ENCODE measurements at places on chromosomes 6 and 20.
A peak's percentile ranks its signal among the peaks of the same experiment; 100 is the strongest.

DNA sequence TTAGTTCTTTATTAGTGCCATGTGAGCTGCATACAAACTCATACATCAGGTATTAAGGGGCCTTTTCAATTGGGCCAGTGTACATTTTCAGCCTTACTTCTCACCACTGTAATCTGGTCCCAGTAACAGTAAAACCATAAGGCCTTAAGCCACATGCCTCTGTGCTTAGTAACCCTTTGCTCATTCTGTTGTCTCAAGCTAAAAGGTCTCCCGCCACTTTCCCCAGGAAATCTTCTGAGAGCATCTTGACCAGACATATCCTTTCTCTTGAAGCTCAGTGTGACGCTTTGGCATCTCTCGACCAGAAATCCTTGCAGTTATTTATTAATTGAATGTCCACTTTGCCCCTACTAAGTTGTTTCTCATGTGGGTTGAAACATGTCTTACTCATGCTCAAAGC, 68.0 kb downstream of the CYP39A1 start:
- DNase-seq = no peak

DNA sequence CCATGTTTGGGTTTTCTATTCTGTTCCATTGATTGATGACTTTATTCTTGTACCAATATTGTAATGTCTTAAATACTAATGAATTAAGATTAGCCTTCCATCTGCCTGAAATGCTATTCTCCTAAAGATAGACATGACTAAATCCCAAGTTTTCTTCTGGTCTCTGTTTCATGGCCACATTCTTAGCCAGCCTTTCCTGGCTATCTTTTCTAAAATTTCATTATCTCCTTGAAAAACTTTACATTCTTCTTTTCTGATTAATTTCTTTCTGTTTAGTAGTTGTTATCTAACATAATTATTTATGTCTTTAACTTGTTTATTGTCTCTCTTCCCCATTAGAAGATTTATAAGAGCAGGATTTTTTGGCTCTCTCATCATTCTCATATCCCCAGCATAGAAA, 4.4 kb upstream of the PRIM2 start:
- DNase-seq = no peak

- peak; percentile 70 for DNase-seq
Measured at GRCh38 chr6:26158076-26158580, 70.9 kb downstream of the HFE start.

DNA sequence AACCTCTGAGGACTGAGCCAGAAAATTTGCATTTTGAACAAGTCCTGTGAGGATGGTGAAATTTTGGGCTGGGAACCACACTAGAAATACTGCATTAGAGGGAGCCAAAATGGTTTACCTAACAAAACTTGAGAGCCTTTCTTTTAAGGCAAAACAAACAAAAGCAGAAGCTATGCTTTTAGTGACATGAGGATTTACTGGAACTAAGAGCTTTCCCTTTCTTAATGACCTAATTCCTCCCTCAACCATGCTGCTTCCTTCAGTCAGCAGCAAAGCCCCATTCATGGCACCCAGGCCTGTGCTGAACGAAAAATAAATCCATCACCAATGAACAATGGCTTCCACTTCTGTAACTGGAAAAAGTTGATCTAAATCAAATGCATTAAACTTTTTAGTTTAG, 974.3 kb downstream of the HACE1 start:
- no peak for DNase-seq

GRCh38 chr6:109925075-109925474, 53.0 kb upstream of the GPR6 start:
- no peak for DNase-seq

- no peak for DNase-seq
Measured at GRCh38 chr6:163366288-163366687, 48.2 kb upstream of the QKI start.

DNA sequence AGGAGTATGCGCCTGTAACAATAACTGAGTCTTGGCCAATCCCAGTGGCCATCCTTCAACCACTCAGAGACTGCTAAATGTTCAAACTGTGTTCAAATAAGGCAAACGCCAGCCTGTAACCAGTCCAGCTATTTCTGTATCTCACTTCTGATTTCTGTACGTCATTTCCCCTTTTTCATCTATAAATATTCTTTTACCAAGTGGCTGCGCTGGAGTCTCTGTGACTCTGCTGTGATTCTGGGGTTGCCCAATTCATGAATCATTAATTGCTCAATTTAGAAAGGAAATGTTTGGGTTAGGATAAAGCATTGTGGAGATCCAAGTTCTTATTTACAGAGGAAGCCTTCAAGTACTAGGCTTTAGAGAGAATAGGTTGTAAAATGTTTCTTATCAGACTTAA, 89.8 kb upstream of the UST start:
- DNase-seq = no peak

DNA sequence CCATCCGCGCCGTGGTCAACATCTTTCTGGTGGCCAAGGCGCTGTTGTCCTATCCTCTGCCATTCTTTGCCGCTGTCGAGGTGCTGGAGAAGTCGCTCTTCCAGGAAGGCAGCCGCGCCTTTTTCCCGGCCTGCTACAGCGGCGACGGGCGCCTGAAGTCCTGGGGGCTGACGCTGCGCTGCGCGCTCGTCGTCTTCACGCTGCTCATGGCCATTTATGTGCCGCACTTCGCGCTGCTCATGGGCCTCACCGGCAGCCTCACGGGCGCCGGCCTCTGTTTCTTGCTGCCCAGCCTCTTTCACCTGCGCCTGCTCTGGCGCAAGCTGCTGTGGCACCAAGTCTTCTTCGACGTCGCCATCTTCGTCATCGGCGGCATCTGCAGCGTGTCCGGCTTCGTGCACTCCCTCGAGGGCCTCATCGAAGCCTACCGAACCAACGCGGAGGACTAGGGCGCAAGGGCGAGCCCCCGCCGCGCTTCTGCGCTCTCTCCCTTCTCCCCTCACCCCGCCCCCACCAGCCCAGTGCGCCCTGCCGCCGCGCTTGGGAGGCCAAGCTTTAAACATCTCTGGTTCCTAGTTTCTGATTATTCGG, 4.0 kb downstream of the SLC32A1 start:
- DNase-seq = no peak

GRCh38 chr20:62860924-62861691, 514 bp downstream of the TCFL5 start:
- DNase-seq = no peak

DNA sequence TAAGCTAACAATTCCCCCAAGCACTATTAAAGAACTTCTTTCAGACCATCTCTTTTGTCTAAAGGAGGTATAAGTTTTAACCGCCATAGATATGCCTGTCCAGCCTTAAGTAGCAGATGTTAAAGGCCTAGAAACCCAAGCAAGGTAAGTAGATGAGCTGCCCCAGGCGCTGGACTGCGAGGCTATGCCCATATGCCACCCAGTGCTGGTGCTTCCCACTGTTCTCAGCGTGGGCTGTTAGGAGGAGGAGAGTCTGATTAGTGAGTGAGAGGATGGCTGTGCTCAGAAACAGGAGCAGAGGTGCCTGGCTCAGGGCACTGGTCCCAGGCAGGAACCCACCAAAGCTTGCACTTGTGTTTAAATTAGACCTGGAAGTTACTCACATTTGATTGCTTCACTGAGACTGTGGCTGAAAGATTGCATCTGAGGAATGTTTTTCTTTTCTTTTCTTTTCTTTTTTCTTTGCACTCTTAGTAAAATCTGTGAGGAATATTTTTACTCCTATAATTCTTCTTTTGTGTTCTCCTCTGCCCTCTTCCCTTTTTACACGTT, 32.2 kb downstream of the PRPH2 start:
- DNase-seq = no peak

- DNase-seq = no peak
Measured at GRCh38 chr20:62695448-62696414, 12.9 kb upstream of the NTSR1 start.

GRCh38 chr6:150142670-150143515, at the start of gene PPP1R14C:
Gene PPP1R14C (plus strand): TSS chr6:150143044. CDS start chr6:150143193, 149 bp downstream.
- DNase-seq = no peak

DNA sequence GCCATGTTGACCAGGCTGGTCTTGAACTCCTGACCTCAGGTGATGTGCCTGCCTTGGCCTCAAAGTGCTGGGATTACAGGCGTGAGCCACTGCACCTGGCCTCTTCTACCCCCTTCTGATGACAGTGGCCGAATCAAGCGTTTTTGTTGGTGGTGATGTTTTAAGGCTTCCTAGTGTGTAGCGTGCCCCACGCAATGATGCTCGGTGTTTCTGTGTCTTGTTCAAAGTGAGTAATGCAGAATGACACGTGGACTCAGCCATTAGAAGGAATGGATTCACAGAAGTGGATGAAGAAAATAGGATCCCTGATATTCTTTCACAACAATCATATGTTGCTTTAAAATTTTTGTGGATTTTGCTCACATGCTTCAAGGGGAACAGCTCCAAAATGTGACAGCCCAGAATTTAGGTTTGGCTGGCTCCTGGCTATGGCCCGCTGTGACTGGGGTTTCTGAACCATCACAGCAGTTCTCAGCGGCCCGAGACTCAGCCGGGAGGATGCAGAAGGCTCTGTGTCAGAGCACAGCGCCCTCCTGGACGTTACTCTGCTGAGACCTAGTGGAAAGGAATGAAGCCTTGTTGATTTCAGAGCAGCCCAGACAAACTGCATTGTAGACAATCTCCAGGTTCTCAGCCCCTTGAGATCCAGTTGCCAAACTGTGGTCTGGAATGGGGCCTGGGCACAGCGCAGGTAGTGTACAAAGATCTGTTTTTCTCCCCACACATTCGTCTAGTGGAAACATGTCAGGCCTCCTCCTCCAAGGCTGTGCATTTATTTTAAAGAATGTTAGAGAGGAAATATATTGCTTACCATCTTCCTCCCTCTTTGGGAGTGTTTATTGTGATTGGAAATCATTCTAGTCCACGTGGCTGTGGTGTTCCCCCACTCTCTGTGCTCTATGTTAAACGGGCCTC, 57.6 kb upstream of the TIAM2 start:
- no peak for DNase-seq

- DNase-seq = no peak
Measured at GRCh38 chr6:75747152-75747992, 1.7 kb upstream of the MYO6 start.

DNA sequence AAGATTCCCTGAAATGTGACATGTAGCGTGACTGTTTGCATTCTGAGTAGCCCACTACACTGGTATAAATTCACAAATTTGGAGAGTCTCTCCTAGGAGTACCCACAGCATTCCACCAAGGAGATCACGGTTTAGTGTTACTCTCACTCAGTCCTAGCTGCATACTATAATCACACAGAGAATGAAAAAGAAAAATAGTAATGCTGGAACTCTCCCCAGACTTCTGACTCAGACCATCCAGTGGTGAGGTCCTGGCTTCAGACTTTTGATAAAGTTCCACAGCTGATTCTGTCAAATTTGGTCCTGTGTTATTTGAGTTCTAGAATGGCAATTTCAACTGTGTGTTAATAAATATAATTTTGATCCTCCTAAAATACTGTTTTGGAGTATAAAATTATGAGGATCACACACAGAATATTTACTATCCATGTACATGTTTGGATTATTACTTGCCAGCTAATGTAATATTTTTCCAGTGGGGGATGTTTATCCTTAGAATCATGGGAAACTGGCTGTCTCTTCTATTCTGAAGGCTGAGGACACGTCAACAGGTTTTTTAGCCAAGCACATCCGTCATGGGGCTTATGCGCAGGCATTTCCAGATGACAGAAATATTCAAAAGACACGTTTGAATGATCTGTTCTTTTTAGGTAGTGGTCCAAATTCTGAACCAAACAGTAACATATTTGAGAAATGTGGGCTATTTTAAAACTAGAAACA, 5.1 kb upstream of the KIAA0408 start:
- no peak for DNase-seq

GRCh38 chr20:2283706-2284423, 11.9 kb upstream of the TGM3 start:
- DNase-seq = no peak

- no peak for DNase-seq
Measured at GRCh38 chr6:90097356-90097755, 199.3 kb downstream of the BACH2 start.

DNA sequence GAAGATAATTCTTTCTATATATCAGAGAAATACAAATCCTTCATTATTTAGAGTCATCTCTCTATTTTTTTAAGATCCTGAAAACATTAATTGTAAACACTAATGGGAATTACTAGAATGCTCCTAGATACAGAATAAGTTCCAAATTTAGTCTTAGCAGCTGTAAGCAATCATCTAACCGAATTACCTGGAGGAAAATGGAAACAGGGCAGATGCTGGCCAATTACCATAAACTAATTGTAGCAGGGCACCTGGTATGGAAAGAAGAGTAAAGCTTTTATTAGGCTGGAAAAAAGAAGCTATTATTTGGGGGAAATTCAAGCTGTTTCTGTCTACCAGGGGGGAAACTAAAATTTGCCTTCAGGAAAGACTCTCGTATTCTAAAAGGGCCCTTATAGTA, 257.5 kb downstream of the MMUT start:
- DNase-seq = no peak

- no peak for DNase-seq
Measured at GRCh38 chr6:12801141-12801540, 84.6 kb downstream of the PHACTR1 start.

- no peak for DNase-seq
Measured at GRCh38 chr6:124487623-124488431, 474.4 kb upstream of the RNF217 start.

DNA sequence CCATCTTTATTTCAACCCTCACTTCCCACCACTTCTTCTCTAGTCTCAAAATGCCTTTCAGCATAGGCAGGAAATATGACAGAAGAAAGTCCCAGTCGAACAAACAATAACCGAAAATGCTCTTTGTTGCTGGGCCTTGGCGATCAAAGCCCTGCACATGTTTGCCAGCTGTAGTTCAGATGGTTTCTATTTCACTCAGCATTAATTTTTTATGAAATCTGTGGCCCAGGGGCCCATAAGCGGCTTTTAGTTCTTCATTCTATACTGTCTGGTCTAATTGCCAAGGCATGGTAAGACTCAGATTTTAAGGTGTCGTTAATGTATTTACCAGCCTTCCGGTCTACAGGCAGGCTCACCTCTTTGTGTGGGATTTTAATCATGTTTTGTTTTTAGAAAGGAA, 10.9 kb upstream of the F13A1 start:
- DNase-seq = no peak

DNA sequence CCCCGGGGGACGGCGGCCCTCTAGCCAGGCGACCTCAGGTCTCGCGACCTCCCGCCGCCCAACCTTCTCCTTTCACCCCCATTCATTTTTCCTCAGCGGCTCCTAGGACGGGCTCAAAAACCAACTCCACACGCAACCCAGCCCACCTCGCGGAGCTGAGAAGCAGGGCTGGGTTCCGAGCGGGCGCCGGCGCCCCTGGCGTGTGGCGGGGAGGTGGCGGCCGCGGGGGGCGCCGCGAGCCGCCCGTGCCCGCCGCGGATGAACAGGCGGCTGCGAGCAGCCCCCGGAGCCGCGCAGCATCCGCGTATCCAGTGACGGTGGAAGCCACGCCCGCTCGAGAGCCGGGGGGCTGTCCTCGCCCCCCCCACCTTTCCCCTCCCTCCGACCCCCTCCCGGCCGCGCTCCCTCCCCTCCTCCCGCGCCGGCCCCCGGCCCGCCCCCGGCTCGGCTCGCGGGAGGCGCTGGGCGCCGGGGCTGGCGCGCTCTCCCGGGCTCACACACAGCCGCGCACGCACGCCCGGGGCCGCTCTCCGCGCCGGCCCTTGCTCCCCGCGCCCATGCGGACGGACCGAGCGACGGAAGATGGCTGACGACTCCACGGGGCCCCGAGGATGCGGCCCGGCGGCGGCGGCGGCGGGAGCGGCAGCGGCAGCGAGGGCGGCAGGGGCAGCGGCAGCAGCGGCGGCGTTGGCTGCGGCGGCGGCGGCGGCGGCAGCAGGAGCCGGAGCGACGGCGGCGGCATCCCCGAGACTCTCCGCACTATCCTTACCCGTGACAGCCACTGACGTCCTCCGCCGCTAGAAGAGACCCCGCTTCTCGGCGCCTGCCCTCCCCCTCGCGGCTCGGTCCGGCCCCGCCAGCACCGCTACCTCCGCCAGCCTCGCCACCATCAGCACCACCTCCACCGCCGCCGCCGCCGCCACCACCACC, at the start of gene SOBP:
SOBP (plus strand) TSS at position 482 of the 930 bp plus-strand sequence. CDS start 500 bp downstream, outside the sequence.
- DNase-seq = peak; percentile 28

GRCh38 chr6:87164506-87164905, 9.1 kb downstream of the ZNF292 start:
- DNase-seq = no peak
